ENCODE measurements at places on chromosomes 12 and 14. TPM values are rescaled to one million over a fixed set of nuclear protein-coding genes. Genes with fewer than 3 reads are reported as not detected.

GRCh38 chr12:124906606-124907261 lies 7.7 kb downstream of the UBC start:
- H3K27me3 ChIP-seq: peaks cover 2% of the 10 kb centered on the region
- no peak overlapping the region for H3K4me3 ChIP-seq
- H3K27ac ChIP-seq: no peak overlapping the region
- H3K36me3 ChIP-seq: peaks cover 17% of the 10 kb centered on the region
- DNase-seq: peak; percentile 90

DNA sequence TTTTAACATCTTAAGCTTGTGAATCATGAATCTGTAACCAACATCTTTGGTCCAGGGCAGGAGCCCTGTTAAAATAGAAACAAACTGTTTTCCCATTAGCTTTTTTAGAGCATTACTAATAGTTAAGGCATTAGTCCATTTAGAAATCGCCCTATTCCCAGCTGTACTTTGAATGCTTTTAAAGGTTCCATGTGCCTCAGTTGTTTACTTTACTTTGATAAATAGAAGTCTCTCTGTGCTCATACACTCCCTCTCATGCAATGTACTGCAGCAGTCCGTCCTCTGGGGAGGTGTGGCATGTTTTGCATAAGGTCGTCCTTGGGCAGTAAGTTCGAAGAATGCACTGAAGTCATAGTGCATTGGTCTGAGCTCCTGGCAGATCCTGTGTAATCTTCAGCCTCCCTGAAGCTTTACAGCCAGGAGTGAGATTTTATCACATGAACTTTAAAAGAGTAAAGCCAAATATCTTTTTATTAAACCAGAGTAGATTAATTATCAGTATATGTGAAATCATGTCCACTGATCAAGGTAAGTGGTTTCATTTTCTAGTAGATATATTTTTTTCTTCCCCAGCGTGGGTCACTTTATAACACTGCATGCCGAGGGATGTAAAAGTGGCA lies 134.7 kb downstream of the FGD4 start:
- no peaks in the 10 kb centered on the region for H3K36me3 ChIP-seq
- no peak overlapping the region for H3K4me3 ChIP-seq
- H3K4me1 ChIP-seq: no peaks in the 10 kb centered on the region
- DNase-seq: no peak

DNA sequence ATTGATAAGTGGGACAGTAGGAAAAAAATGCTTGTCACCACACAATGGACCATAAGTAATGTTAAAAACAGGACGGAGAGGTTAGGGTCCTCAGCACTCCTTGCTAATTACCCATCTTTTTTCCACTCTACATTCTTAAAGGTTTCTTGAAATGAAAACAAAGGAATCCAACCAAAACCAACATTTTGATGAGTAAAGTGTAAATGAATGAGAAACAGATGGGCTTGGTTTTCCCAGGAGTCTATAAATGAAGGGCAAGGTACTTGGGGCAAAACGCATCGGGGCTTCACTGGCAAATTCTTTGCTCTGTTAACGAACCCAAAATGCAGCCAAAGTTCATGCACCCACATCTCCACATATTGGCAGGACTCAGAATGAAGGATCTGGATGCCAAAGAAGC lies 129.2 kb upstream of the BMP4 start:
- H3K4me1 ChIP-seq: no peaks in the 10 kb centered on the region
- H3K27me3 ChIP-seq: no peaks in the 10 kb centered on the region
- no peak overlapping the region for H3K27ac ChIP-seq
- H3K4me3 ChIP-seq: no peak overlapping the region
- DNase-seq: no peak

GRCh38 chr12:56867216-56867615 lies 67.0 kb downstream of the SDR9C7 start:
- no peak overlapping the region for H3K4me3 ChIP-seq
- H3K4me1 ChIP-seq: no peaks in the 10 kb centered on the region
- no peak overlapping the region for H3K27ac ChIP-seq
- DNase-seq: no peak

DNA sequence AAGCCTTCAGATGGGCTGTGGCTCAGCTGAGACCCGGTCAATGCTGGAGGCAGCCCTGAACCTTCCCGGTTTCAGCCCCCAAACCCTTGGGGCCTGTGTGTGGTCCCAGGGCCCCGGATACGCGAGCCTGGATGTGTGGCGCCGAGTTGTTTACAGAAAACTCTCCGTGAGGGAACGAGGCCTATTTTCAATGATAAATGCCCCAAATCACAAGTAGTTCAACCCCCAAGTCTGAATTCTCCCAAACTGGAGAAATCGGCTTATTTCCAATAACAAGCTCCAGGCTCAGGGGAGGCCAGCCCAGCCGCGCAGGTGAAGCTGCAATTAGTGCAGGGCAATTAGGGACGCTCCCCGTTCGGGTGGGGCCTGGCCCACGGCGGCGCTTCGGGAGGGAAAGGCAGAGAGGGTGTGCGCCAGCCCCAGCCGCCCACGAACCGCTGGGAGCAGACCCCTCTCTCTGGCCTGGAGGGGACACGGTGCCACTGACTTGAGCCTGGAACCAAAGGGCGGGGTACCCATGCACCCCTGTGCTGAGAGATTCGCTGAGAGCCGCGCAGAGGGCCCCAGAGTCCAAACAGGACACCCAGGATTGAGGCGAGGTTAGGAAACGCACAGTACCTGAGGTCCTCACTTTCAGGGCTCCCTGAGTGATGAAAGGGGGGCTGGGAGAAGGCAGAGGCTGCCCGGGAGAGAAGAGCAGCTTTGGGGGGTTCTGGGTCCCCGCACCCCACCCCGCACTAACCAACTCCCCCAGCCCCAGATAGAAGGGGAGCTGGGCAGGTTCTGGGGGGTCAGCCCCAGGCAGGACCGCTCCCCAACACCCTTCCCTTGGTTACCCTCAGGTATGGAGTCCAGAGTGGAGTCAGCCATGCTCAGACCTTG lies 14.2 kb upstream of the ANKRD9 start:
- H3K36me3 ChIP-seq: no peaks in the 10 kb centered on the region
- no peak overlapping the region for H3K27ac ChIP-seq
- peaks cover 42% of the 10 kb centered on the region for H3K4me1 ChIP-seq
- H3K4me3 ChIP-seq: peak overlapping the region; percentile 31
- no peaks in the 10 kb centered on the region for H3K27me3 ChIP-seq
- DNase-seq: no peak

DNA sequence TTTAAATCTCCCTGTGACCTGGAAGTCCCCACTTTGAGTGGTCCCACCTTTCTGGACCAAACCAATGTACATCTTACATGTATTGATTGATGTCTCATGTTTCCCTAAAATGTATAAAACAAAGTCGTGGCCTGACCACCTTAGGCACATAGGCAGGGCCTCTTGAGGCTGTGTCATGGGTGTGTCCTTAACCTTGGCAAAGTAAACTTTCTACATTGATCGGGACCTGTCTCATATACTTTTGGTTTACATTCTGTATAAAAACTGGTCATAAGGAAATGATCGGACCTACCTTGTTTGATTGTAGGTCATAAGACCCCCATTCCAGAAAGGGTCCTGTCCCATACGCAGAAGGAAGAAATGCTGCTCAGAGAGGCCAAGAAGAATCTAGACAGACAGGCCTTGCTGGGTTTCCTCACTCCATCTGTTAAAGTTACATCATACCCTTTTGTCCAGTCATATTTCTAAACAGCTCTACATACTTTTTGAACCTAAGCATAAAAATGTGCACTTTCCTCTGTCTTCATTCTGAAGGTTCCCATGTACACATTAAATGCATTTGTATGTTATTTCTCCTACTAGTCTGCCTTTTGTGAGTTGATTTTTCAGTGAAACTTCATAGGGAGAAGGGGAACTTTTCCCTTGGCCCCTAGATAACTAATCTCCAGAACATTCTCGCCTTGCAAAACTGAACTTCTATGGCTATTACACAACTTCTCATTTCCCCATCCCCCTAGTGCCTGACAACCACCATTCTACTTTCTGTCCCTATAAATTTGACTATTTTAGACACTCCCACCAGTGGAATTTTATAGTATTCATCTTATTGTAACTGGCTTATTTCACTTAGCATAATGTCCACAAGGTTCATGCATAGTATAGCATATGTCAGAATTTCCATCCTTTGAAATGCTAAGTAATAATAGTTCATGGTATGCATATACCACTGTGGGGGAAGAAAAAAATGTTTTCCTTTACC lies 30.2 kb upstream of the CPM start:
- H3K4me1 ChIP-seq: peaks cover 16% of the 10 kb centered on the region
- no peak for DNase-seq
- H3K36me3 ChIP-seq: peaks cover 10% of the 10 kb centered on the region
- no peak overlapping the region for H3K4me3 ChIP-seq
- H3K27me3 ChIP-seq: no peaks in the 10 kb centered on the region

GRCh38 chr14:51014086-51014485 lies 69.8 kb upstream of the PYGL start:
- H3K27me3 ChIP-seq: peaks cover 10% of the 10 kb centered on the region
- no peaks in the 10 kb centered on the region for H3K4me1 ChIP-seq
- no peak for DNase-seq
- H3K27ac ChIP-seq: no peak overlapping the region

DNA sequence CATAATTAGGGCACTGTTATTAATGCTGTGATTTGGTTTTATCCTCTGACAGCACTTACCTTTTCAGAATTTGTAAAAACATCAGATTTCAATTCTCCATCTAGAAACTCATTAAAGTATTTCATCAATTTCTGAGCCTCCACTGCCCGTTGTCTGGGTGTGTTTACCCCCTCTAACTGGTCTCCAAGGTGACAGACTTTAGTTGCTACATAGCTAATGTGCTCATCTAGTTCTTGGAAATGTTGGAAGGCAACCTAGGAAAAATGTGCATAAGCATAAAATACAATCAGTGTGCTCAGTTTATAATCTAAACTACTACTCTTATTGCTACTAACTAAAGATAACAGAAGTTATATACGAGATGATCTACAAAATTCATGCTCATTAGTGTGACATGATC lies 24.6 kb downstream of the EXOC5 start:
- H3K4me1 ChIP-seq: no peaks in the 10 kb centered on the region
- no peak overlapping the region for H3K27ac ChIP-seq
- H3K4me3 ChIP-seq: no peak overlapping the region
- H3K27me3 ChIP-seq: no peaks in the 10 kb centered on the region
- H3K36me3 ChIP-seq: peaks cover 21% of the 10 kb centered on the region

- no peaks in the 10 kb centered on the region for H3K4me1 ChIP-seq
- H3K4me3 ChIP-seq: no peak overlapping the region
- no peaks in the 10 kb centered on the region for H3K27me3 ChIP-seq
- H3K27ac ChIP-seq: no peak overlapping the region
- no peaks in the 10 kb centered on the region for H3K36me3 ChIP-seq
- DNase-seq: no peak
These were observed 409.8 kb downstream of the NPAS3 start for GRCh38 chr14:33348510-33348909.

GRCh38 chr12:76919383-76920171 lies 40.8 kb upstream of the CSRP2 start:
- H3K4me3 ChIP-seq: no peak overlapping the region
- peaks cover 18% of the 10 kb centered on the region for H3K27me3 ChIP-seq
- no peaks in the 10 kb centered on the region for H3K4me1 ChIP-seq
- H3K36me3 ChIP-seq: no peaks in the 10 kb centered on the region

GRCh38 chr14:71597955-71598660 lies 334.1 kb upstream of the RGS6 start:
- peaks cover 49% of the 10 kb centered on the region for H3K4me1 ChIP-seq
- DNase-seq: peak; percentile 30
- peak overlapping the region; percentile 46 for H3K27ac ChIP-seq
- H3K4me3 ChIP-seq: no peak overlapping the region

- no peaks in the 10 kb centered on the region for H3K4me1 ChIP-seq
- no peak for DNase-seq
- no peak overlapping the region for H3K4me3 ChIP-seq
- H3K27me3 ChIP-seq: no peaks in the 10 kb centered on the region
- H3K36me3 ChIP-seq: no peaks in the 10 kb centered on the region
These were observed 784.1 kb upstream of the TBX3 start for GRCh38 chr12:115468087-115468510.

DNA sequence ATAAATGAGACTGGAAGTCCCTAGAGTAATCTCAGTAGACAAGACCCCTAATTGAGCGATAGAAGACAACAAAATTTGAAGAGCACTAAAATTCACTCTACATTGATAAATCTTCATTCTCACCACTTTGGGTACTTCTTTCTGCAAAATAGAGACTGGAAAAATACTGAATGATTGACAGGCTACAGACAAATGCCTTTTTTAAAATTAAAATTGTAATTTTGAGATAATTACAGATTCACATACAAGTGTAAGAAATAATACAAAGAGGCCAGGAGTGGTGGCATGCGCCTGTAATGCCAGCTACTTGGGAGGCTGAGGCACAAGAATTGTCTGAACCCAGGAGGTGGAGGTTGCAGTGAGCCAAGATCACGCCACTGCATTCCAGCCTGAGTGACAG lies 4.5 kb upstream of the CORO1C start:
- H3K4me3 ChIP-seq: no peak overlapping the region
- no peak overlapping the region for H3K27ac ChIP-seq
- DNase-seq: no peak
- H3K4me1 ChIP-seq: peaks cover 18% of the 10 kb centered on the region

DNA sequence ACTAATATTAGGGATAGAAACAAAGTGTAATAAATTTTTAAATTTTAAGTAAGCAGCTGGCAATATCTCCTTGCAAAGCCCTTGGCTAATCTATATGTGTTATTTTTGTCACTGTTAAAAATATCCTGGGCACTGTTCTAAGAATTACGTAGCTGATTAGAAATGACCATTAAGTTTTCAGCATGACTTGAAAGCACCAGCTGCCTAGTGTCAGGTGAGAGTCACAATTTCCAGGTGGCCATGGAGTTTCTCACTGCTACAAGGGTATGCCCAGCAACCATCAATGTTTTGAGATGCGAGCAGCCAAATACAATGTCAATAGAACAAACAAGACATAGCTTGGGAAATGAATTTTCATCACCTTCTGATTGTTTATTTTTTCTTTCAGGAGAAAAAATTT lies 23.3 kb upstream of the GYS2 start:
- H3K36me3 ChIP-seq: peaks cover 28% of the 10 kb centered on the region
- H3K4me3 ChIP-seq: no peak overlapping the region
- no peak overlapping the region for H3K27ac ChIP-seq
- no peaks in the 10 kb centered on the region for H3K4me1 ChIP-seq
- H3K27me3 ChIP-seq: no peaks in the 10 kb centered on the region

GRCh38 chr14:96806836-96807235 lies 9.7 kb downstream of the VRK1 start:
- H3K27ac ChIP-seq: no peak overlapping the region
- H3K4me3 ChIP-seq: no peak overlapping the region
- peaks cover 38% of the 10 kb centered on the region for H3K36me3 ChIP-seq
- no peak for DNase-seq

DNA sequence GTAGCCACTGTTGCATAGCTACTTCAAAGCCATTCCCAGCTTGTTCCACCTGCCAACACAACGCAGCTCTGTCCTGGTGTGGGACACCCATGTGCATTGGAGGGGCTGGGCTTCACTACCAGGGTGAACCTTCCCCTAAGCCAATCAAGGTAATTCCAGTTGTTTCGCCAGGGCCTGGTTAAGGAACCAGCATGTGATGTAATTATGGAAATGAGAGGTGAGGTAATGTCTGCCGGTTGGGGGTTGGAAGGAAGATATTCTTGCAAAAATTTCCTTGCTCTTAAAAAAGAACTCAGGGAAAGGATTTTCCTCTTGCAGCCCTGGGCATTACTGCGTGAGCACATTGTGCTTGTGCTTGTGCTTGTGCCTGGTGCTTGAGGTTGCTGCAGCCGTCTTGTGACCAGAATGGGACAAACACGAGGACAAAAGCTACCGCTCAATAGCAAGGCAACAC lies 14.9 kb downstream of the TUBA1C start:
- H3K4me3 ChIP-seq: no peak overlapping the region
- peaks cover 3% of the 10 kb centered on the region for H3K36me3 ChIP-seq
- H3K4me1 ChIP-seq: no peaks in the 10 kb centered on the region
- DNase-seq: no peak

The OASL gene
- total RNA-seq: 107 TPM

The LTBR gene
- 0.38 TPM for total RNA-seq

The WNT5B gene
- 1.4 TPM for total RNA-seq

The TPH2 gene
- total RNA-seq: not detected

The MANSC1 gene
- 0.15 TPM for total RNA-seq

The TAS2R8 gene
- not detected for total RNA-seq

The ASB2 gene
- 99.3 TPM for total RNA-seq

The ACOT6 gene
- not detected for total RNA-seq

All from activated CD4-positive, alpha-beta memory T cell treated with anti-CD3 and anti-CD28 coated beads, Interleukin-2, amount 10 ng/mL, durations not matched to agents 7 days and 5 days (primary cell).